CD8-positive, alpha-beta memory T cell (primary cell): ENCODE measurements at places on chromosomes 11 and 22. TPM values are rescaled to one million over a fixed set of nuclear protein-coding genes. Genes with fewer than 3 reads are reported as not detected.

DNA sequence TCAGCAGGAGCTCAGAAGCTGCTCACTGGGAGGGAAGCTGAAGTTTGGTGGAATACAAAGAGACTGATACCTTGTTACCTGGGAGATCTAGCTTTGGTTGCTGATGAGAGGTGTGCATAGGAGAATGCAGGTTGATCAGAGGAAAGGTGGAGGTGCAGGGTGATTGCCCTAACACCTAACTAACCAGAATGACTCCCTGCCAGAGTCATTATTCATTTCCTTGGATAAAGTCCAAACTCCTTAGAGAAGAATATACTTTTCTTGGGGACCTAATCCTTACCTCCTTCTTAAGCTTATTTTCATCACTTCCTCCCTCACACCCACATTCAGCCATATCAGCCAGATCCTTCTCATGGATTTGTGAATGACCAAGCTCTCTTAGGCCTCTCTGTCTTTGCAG lies 814.2 kb upstream of the TENM4 start:
- H3K36me3 ChIP-seq = no peaks in the 10 kb centered on the region
- no peak overlapping the region for H3K4me3 ChIP-seq
- no peak overlapping the region for H3K27ac ChIP-seq
- no peaks in the 10 kb centered on the region for H3K27me3 ChIP-seq
- DNase-seq = no peak

GRCh38 chr11:67486481-67487195 lies 3.8 kb downstream of the AIP start:
- H3K36me3 ChIP-seq = peaks cover 21% of the 10 kb centered on the region
- H3K27ac ChIP-seq = no peak overlapping the region
- peak overlapping the region; percentile 41 for H3K4me3 ChIP-seq
- DNase-seq = no peak
- no peaks in the 10 kb centered on the region for H3K27me3 ChIP-seq
- peaks cover 57% of the 10 kb centered on the region for H3K4me1 ChIP-seq

GRCh38 chr11:61745781-61746441 lies 6.5 kb upstream of the MYRF start:
- no peaks in the 10 kb centered on the region for H3K4me1 ChIP-seq
- H3K4me3 ChIP-seq = no peak overlapping the region
- H3K27me3 ChIP-seq = peaks cover 7% of the 10 kb centered on the region
- H3K27ac ChIP-seq = no peak overlapping the region
- H3K36me3 ChIP-seq = no peaks in the 10 kb centered on the region

- peaks cover 11% of the 10 kb centered on the region for H3K27me3 ChIP-seq
- peaks cover 6% of the 10 kb centered on the region for H3K4me1 ChIP-seq
- H3K27ac ChIP-seq = no peak overlapping the region
These were observed 1.2 kb downstream of the SYNGR1 start for GRCh38 chr22:39350757-39351688.

DNA sequence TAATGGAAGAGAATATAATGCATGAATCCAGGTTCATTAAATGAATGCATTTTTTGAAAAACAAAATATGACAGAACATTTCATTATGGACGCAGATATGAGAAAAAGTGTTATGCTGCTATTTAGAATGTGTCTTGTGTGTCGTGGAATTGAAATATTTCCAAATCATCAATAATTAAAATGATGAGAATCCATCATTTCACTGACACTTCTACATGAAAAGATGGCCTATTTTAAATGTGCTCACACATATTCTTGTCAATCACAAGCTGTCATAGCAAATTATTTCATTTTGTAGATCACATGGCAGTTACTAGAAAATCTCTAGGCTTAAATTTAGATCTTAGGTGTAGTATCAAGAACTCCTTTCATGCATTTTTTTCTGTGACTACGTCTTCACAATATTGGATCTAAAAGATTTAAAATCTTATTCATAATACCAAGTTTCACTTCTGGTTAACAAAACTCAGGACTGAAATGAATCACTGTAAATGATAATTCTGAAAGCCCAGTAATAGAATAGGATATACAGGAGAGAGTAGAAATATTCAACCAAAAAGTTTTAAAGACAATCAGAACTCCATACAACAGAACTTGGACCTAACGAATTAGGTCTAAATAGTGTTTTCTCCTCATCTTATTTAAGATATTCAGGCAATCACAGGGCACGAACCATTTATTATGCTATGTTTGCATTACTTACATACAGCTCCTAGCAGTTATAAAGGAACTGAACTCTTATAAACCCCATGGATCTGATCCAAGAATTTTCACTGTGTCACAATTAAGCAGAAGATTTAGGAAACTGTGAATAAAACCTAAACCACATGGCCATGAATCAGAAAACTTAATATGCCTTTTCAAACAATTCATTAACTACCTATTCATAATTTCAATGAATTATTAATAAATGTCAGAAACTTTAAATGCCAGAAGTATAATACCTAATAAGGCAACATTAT lies 67.7 kb downstream of the DCDC1 start:
- no peaks in the 10 kb centered on the region for H3K36me3 ChIP-seq
- no peak for DNase-seq
- no peak overlapping the region for H3K27ac ChIP-seq

DNA sequence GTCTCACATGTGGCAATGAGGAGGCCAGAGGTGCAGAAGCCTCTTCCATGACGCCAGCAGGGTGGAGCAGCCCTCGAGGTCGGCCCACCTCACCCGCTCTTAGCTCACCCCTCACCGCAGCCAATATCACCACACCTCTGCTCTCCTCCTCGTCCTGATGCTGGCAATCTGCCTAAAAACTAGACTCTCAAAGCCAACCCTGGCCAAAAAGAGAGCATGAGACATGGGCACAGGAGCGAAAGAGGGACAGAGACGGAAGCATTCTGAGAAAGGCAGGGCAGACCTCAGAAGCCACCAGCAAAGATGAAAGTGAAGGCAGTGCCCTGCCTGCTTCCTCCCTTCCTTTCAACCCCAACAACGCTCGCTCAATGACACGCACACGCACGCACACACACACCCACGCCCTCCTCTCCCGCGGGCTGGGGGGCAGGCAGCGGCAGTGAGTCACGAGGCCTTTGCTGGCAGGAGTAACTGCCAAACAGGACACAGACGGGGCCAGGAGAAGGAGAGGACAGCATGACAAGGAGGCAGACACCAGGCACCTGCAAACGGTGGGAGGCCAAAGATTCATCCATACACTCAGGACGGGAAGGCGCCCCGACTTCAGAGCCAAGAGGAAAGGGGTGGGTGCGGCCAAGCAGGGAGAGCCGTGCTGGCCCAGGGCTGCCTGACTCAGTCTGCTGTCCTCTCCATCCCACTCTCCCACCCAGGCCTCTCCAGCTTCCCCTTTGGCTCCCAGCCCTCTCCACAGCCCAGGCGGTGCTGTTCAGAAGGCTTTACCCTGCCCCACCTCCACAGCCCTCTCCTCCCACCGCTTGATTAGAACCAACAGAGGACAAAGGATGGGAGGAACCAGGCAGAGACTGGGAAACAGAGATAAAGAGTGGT lies 11.4 kb downstream of the IGSF9B start:
- peak; percentile 90 for DNase-seq
- no peaks in the 10 kb centered on the region for H3K27me3 ChIP-seq
- no peaks in the 10 kb centered on the region for H3K36me3 ChIP-seq
- peaks cover 61% of the 10 kb centered on the region for H3K4me1 ChIP-seq
- H3K27ac ChIP-seq = peak overlapping the region; percentile 35

DNA sequence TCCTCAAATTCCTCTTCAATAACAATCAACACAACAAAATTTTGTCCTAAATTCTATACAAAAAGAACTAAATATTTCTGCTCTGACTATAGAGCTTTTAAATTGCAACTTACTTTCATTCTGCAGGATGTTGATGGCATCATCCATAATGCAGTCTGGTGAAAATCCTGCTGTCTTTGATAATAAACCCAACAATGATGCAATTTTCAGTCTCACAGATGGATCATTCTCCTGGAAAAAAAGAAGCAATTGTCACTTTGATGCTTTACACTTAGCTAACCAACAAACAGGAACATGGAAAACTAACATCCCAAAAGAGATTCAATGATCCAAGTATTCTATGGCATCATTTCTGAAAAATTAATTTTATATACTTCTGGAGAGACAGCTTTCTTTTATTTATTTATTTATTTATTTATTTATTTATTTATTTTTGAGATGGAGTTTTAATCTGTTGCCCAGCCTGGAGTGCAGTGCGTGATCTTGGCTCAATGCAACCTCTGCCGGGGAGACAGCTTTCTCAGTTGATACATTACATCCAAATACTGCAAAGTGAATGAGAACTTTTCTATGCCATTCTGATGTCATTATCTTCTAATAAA lies 13.0 kb downstream of the INTS4 start:
- no peaks in the 10 kb centered on the region for H3K27me3 ChIP-seq
- H3K27ac ChIP-seq = no peak overlapping the region
- no peak overlapping the region for H3K4me3 ChIP-seq
- no peak for DNase-seq
- no peaks in the 10 kb centered on the region for H3K4me1 ChIP-seq

- no peaks in the 10 kb centered on the region for H3K4me1 ChIP-seq
- H3K27me3 ChIP-seq = peaks cover 9% of the 10 kb centered on the region
- no peak for DNase-seq
- peak overlapping the region; percentile 57 for H3K27ac ChIP-seq
These were observed 1.4 kb downstream of the PLXNB2 start for GRCh38 chr22:50305923-50306566.

DNA sequence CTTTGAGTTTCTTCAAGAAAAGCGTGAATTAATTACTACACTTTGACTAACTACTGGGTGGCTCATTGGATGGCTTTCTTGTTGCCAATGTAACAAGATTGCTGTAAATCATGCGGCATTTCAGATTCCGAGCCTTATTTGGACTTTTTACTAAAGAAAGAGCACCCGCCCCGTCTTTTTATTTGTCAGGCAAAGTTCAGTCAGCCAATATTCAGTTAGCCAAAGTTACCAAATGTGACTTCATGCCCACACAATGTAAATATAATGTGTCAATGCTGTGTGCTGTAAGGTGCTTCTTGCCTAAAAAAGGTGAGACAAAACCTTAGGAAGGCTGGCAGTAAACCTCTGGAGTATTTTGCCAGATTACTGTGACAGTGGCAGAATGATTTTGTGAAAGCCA lies 14.8 kb downstream of the FLI1 start:
- H3K27ac ChIP-seq = no peak overlapping the region
- no peak for DNase-seq
- H3K27me3 ChIP-seq = no peaks in the 10 kb centered on the region
- no peaks in the 10 kb centered on the region for H3K36me3 ChIP-seq

Gene TEAD1
- 0.89 TPM for total RNA-seq

Gene VWCE
- 12.4 TPM for total RNA-seq

Gene SAA4
- total RNA-seq = not detected

Gene TRIM51
- not detected for total RNA-seq
